ENCODE measurements at places on chromosomes 3 and 15. TPM values are rescaled to one million over a fixed set of nuclear protein-coding genes. Genes with fewer than 3 reads are reported as not detected.

The NR1I2 gene
- 0.08 TPM for total RNA-seq

The PP2D1 gene
- not detected for total RNA-seq

The COL6A5 gene
- not detected for total RNA-seq

The ROBO2 gene
- total RNA-seq: under 0.01 TPM

The ADAMTS7 gene
- total RNA-seq: 0.76 TPM

The RAB7A gene
- 67.9 TPM for total RNA-seq

The CCNB2 gene
- total RNA-seq: 33.3 TPM

The EHHADH gene
- 6.0 TPM for total RNA-seq

The GP5 gene
- not detected for total RNA-seq

The CDCP1 gene
- total RNA-seq: 155 TPM

The ANKUB1 gene
- 0.31 TPM for total RNA-seq

The MBNL1 gene
- 67.9 TPM for total RNA-seq

The LRRIQ4 gene
- not detected for total RNA-seq
